Stimulated activated CD8-positive, alpha-beta memory T cell treated with anti-CD3 and anti-CD28 coated beads, Interleukin-4, amount 100 ng/mL, for 48 hours (primary cell): ENCODE measurements at places on chromosomes 2 and 18.

DNA sequence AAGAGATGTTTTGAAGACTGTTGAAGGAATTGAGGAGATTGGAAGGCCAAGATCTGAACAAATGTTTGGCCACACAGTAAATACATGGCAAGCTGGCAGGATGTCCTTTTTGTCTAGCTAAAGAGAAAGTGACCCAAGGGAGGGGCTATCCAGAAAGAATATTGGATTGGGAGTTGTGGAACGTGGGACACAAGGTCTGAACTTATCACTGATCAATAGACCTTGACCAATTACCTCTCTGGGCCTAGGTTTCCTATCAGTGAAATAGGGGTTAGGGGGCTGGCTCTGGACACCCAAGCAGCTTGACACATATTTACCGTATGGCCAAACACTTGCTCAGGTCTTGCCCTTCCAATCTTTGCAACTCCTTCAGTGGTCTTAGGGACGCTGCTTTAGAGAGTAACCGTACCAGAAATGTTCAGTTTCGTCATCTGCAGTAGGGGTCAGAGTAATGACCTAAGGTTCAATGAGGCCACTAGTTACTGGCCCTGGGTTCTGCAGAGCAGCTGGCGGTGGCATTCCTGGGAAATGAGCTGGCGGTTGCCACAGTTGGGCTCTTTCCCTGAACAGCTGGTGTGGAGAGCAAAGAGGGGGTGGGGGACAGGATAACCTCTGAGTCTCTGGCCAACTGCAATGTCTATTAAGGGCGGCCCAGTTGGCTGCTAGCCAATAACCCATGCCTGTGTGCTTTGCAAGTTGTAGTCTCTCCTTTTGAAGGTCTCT is 70.1 kb upstream of the STPG4 start:
- no peak for DNase-seq

- no peak for DNase-seq
These were observed 12.3 kb downstream of the FBLN7 start for GRCh38 chr2:112150447-112150846.

GRCh38 chr18:46601141-46601805 is 55.7 kb downstream of the LOXHD1 start:
- DNase-seq = no peak

DNA sequence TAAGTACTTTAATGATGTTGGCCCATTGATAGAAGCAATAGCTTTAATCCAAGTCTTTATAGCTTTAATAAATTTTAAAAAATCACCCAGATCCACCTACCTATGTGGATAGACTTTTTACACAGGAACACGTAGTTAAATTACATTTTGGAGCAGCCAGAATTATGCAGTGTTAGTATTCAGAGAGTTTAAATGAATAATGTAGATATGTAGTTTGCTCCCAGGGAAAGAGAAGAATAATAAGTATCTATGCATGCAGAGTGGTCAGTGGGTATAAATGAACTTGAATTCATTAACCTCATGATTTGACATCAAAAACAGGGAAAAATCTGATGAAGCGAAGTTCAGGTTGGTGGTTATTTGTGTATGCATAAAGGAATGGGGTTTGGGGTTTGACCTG is 146.3 kb downstream of the CERS6 start:
- DNase-seq = no peak

DNA sequence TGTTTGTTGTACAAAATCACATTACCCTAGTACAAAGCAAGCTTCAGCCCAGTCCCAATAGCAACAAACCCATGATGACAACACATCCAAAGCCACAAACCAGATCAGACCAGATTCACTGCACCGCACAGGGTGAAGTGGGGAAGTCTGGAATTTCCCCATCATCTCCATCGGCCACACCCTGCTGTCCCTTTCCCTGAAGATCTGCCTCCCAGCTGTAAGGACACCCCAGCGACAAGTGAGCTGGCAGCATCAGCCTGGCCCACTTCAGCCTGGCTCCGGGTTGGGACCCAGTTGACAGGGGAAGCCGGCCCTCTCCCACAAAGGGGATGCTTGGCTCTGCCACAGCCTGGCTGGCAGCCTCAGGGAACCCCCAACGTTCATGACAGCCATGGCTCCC is 207.6 kb downstream of the MGAT5 start:
- DNase-seq = no peak

- DNase-seq = no peak
These were observed 135.1 kb downstream of the DLGAP1 start for GRCh38 chr18:4319738-4320677.

- no peak for DNase-seq
These were observed 60.1 kb downstream of the ST3GAL5 start for GRCh38 chr2:85828725-85829124.
